NCI-H82 (cell line): ENCODE measurements at places on chromosomes 13 and 19.

GRCh38 chr19:19343016-19343362, 22.4 kb downstream of the MAU2 start:
- DNase-seq, result no peak

- no peak for DNase-seq
Observed at GRCh38 chr19:46945694-46946489, 73.7 kb upstream of the NPAS1 start.

- no peak for DNase-seq
Observed at GRCh38 chr19:55253842-55254624, 4.8 kb downstream of the PPP6R1 start.

- no peak for DNase-seq
Observed at GRCh38 chr13:50668691-50669271, 174.7 kb downstream of the DLEU7 start.

DNA sequence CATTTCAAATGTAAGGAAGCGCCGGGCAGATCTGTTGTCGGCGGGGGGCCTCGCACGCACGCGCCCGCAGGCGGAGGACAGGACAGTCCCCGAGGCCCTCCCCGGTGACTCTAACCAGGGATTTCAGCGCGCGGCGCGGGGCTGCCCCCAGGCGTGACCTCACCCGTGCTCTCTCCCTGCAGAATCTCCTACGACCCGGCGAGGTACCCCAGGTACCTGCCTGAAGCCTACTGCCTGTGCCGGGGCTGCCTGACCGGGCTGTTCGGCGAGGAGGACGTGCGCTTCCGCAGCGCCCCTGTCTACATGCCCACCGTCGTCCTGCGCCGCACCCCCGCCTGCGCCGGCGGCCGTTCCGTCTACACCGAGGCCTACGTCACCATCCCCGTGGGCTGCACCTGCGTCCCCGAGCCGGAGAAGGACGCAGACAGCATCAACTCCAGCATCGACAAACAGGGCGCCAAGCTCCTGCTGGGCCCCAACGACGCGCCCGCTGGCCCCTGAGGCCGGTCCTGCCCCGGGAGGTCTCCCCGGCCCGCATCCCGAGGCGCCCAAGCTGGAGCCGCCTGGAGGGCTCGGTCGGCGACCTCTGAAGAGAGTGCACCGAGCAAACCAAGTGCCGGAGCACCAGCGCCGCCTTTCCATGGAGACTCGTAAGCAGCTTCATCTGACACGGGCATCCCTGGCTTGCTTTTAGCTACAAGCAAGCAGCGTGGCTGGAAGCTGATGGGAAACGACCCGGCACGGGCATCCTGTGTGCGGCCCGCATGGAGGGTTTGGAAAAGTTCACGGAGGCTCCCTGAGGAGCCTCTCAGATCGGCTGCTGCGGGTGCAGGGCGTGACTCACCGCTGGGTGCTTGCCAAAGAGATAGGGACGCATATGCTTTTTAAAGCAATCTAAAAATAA, 18.2 kb downstream of the IL17D start:
- DNase-seq, result no peak
